ENCODE measurements at places on chromosomes 11 and 22. TPM values are rescaled to one million over a fixed set of nuclear protein-coding genes. Genes with fewer than 3 reads are reported as not detected.

ELFN2 gene
- polyA plus RNA-seq = 3.7 TPM

NPAS4 gene
- polyA plus RNA-seq = not detected

CHORDC1 gene
- 22.4 TPM for polyA plus RNA-seq

TSGA10IP gene
- not detected for polyA plus RNA-seq

DNA sequence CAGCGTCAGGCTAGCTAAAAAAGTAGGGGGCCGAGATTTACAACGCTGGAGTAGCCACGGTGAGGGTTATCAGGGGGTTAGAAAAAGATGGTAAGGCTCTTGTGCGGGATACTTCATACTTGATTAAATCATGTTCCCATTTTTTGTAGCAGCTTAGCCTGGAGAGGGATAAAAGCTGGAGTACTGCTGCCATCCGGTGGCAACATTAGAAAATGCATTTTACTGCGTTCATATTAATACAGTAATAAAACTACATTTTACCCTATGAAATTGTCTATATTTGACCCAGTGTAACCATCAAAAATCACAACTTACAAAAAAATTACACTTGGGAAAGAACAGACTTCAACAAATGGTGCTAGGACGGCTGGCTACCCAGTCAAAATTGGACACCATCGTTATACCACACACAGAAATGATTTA is 17.3 kb downstream of the RPUSD4 start:
- peak; percentile 56 for DNase-seq

GRCh38 chr11:78773077-78773476 is 198.4 kb upstream of the NARS2 start:
- DNase-seq = no peak

DNA sequence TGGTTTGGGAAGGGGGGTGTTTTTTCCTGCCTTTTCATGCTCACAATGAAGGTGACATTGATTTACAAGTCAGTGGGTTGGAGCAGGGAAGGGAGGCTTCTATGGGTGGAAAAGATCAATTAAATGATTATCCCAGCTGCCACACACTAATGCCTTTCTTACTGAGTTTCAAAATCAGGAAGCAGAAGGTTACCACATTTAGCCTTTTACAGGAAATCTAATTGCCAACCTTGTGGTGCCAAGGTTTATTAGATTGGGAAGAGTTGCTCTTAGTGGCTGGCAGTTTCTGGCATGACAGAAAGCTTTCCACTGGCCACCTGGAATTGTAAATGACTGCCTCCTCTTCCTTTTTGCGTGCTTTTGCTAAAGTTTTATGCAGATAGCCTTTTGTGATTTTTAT is 98.7 kb downstream of the NAV2 start:
- no peak for DNase-seq

DNA sequence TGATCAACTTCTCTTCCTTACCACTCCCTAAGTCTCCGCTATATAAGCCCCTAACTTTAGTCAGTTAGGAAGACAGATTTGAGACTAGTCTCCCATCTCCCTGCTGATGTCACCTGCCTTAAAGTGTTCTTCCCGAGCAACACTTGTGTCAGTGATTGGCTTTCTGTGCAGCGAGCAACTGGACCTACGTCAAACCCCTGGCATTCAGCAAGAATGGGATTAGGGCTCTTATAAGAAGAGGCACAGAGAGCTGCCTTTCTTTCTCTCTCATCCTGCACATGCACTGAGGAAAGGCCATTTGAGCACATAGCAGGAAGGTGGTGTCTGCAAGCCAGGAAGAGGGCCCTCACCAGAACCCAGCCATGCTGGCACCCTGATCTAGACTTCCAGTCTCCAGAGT is 116.6 kb upstream of the THY1 start:
- no peak for DNase-seq

DNA sequence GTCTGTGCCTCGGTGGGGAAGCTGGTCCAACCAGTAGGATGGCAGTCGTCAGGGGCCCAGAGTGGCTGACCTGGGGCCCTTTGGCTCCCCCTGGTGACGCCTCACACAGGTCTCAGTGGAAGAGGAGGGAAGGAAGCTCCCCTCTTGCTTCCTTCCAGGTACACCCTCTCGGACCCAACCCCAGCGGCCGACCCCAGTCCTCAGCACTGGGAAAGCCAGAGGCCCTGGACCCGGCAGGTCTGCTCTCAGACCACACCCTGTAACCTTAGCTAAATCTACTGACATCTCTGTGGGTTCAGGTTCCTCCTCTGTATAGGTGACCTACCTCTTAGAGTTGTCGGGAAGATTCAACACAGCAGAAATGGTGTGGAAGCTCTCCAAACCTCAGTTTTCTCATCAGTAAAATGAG is 3.4 kb upstream of the SCUBE1 start:
- DNase-seq = peak; percentile 21

GRCh38 chr11:10520562-10520961 is 20.4 kb downstream of the RNF141 start:
- DNase-seq = no peak

DNA sequence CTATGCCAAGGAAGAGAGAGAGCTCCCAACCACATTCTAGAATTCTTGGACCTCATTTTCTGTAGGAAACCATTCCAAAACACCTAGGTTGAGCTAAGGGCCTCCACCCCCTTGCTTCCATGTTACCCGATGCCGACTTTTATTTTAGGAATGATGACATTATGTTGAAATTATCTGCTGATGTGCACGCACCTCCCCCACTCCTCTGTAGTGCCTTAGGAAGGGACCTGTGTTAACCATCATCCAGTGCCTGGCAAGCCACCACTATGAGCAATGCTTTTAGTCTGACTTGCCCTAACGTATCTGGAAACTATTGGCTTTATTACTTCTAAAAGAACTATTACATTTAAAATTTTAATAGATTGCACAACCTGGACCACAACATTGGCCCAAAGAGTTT is 42.1 kb downstream of the NCAPD3 start:
- no peak for DNase-seq

GRCh38 chr11:65866509-65867283 is 5.9 kb downstream of the EFEMP2 start:
- no peak for DNase-seq

DNA sequence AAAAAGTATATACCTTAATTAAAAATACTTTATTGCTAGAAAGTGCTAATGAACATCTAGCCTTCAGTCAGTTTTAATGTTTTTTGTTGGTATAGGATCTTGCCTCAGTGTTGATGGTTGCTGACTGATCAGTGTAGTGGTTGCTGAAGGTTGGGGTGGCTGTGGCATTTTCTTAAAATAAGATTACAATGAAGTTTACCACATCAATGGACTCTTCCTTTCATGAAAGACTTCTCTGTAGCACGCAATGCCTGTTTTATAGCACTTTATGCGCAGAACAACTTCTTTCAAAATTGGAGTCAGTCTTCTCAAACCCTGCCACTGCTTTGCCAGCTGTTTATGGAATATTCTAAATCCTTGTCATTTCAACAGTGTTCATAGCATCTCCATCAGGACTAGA is 50.6 kb downstream of the LDLRAD3 start:
- DNase-seq = no peak

- peak; percentile 62 for DNase-seq
Measured at GRCh38 chr22:48558016-48558415, 1269.7 kb downstream of the BRD1 start.

DNA sequence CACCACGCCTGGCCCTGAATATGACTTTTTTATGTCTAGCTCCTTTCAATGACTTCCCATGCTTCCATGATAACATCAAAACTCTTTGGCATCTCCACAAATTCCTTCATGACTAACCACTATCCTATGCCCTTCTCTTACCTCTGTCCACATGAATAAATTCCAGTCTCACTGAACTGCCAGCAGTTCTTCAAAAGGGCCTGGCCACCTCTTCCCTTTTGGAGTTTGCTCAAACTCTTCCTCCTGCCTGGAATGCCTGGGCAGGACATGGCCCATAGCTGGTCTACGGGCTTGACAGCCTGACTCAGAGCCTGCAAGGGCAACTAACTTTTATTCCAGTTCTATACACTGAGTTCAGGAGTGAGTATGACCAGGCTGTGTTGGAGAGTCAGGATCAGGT is 41.8 kb upstream of the ZBTB16 start:
- DNase-seq = no peak

- no peak for DNase-seq
Measured at GRCh38 chr11:45470794-45471167, 184.6 kb upstream of the SYT13 start.

GRCh38 chr22:46622081-46622521 is 1.9 kb downstream of the GRAMD4 start:
- DNase-seq = peak; percentile 80

DNA sequence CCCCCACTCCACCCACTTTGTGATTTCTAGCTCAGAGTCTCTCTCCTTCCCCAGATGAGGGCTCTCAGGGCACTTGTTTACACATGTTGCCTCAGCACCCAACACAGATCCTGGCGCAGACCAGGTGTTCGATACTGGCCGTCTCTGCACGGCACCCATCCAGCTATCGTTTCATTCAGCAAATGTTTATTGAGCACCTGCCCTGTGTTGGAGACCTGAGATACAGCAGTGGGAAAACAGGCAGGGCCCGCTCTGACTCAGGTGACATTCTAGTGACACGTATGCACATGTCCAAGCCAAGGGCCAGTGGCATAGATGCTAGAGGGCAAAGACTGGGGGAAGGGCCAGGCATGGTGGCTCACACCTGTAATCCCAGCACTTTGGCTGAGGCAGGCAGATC is 71.9 kb downstream of the NFAM1 start:
- no peak for DNase-seq

DNA sequence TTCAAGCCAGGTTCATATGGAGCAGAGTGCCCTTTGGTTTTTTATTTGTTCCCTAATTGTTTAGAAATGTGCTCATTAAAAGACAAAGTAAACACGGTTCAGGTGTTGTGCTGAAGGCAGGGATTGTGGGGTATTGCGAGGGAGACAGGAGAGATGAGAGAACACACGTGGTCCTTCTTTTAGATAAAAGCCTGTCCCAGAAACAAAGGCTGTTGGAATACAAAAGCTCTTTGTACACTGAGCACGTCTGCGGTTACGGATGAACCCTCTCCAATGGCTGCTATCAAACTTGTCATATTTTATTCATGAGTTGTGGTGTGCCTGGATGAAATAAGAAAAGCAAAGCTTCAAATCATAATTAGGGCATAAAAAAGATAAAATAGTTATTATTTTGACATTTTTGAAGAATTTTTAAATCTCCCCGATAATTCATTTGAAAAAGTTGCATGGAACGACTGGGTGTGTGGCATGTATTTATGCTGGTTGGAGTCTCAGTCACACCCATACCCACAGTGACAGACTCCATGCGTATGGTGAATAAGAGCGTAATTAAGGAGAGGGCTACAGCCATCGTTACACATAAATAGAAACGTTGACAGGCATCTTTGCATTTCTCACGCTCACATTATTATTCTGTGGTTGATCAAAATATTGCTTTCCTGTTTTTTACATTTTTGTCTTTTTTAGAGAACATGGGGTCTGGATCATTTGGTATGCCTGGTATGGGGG is 92.9 kb downstream of the NELL1 start:
- peak; percentile 73 for DNase-seq

DNA sequence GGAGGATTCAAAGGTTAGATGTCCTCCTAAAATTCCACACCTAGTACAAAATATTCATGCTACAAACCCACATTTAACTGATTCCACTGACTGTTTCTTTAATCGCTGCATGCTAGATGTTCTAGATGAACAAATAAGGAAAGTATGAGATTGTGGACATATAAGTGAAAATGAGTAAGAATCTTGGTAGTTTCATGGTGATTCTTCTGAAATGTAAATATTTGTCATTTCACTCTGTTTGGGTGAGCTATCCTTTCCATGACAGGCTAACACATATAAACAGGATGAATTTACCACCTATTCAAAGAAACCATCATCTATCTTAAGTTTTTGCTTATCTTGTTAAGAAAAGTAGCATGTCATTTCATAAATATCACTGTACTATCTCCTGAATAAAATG is 14.8 kb downstream of the OR5B3 start:
- no peak for DNase-seq

GRCh38 chr11:20353829-20354434 is 9.6 kb upstream of the HTATIP2 start:
- peak; percentile 55 for DNase-seq

- DNase-seq = peak; percentile 49
Measured at GRCh38 chr11:79400717-79401330, 40.0 kb downstream of the TENM4 start.

DNA sequence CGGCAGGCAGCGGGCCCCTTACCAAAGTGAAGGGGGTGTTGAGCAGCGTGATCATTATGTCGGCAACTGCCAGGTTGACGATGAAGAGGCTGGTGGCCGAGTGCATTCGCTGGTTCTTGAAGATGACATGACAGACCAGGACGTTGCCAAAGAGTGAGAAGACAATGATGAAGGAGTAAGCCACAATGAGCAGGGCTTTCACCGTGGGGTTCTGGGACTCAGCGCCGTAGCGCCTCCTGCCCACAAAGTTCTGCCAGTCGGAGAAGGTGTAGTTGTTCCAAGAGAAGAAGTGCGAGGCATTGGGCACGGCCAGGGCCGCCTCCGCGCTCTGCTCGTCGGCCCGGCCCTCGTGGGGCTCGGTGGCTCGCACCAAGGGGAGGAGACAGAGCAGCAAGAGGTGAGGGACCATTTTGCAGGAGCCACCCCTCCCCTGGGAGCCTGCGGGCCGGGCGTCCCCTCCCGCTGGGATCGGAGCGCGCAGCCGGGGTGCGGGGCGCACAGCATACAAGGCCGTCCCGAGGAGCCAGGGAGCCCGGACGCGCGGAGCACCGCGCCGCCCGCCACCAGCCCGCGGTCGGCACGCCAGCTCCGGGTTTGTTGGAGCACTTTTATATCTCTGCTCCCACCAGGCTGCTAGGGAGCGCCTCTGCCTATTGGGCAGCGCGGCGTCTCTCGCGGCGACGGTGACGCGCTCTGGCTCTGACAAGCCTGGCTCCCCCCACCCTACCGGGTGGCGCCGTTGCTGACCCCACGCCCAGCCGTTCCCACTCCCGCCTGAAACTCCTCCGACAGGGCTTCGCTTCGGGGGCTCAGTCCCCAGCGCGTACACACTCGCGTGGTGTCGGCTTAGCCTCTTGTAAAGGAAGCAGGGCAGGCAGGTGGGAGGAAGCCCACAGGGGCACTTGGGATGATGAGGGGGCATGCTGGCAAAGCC is at the start of gene GPR83:
Gene GPR83, minus strand, starts transcription at position 581 of the 934 bp plus-strand sequence. Its CDS starts 172 bp downstream, at position 409.
- DNase-seq = peak; percentile 68

DNA sequence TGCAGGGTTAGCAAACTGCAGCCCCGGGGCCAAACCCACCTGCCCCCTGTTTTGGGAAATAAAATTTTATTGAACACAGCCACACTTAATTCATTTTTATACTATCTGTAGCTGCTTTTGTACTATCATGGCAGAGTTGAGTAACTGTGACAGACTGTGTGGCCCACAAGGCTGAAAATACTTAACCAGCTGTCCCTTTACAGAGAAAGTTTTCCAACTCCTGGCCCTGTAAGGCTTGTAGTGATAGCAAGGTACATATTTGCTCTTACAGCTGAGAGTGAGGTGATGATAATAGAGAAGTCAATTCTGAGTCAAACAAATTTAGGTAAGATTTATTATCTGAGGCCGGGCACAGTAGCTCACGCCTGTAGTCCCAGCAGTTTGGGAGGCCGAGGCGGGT is 87.4 kb upstream of the SLC6A5 start:
- DNase-seq = no peak

GRCh38 chr11:74267014-74267413 is 44.4 kb downstream of the P4HA3 start:
- no peak for DNase-seq

- no peak for DNase-seq
Measured at GRCh38 chr11:8760896-8761295, 78.3 kb downstream of the RPL27A start.

All from brain (organoid and tissue), 16 donors.